Activated CD8-positive, alpha-beta memory T cell treated with anti-CD3 and anti-CD28 coated beads, Interleukin-2, amount 50 U/mL, for 48 hours (primary cell): ENCODE measurements at places on chromosomes 3 and 15.

GRCh38 chr15:35321926-35322325 lies 224.0 kb downstream of the DPH6 start:
- no peak for DNase-seq

- DNase-seq: no peak
Observed at GRCh38 chr3:139689708-139690228, 12.0 kb upstream of the NMNAT3 start.

DNA sequence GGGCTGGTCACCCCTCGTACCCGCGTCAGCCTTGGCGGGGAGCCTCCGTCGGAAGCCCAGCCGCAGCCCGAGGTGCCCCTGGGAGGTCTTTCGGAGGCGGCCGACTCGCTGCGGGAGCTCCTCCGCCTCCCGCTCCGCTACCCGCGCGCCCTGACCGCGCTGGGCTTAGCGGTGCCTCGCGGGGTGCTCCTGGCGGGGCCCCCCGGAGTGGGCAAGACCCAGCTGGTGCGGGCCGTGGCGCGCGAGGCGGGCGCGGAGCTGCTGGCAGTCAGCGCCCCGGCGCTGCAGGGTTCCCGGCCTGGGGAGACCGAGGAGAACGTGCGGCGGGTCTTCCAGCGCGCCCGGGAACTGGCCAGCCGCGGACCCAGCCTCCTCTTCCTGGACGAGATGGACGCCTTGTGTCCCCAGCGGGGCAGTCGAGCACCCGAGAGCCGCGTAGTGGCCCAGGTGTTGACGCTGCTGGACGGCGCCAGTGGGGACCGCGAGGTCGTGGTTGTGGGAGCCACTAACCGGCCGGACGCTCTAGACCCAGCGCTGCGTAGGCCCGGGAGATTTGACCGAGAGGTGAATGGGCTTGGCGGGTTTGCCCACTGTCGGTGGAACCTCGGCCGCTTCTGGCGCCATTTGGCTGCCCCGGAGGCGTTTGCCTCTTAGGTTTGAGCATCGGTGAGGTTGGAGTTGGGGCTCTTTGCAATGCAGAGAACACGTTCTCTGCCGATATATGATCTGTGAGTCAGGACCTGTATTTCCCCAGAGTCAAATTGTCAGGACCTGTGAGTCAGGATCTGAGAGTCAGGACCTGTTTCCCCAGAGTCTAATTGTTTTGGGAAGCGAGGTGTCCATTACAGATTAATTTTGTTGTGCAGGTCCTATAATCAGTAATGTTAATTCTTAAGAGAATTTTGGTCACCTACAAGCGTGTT lies 24.9 kb upstream of the GATM start:
- peak; percentile 75 for DNase-seq

GRCh38 chr15:30940359-30940758 lies 36.6 kb downstream of the FAN1 start:
- no peak for DNase-seq

- no peak for DNase-seq
Observed at GRCh38 chr15:58594898-58595297, 154.6 kb downstream of the ADAM10 start.

GRCh38 chr3:197308591-197308990 lies 10.2 kb upstream of the DLG1 start:
- DNase-seq: no peak

GRCh38 chr3:197830967-197831313 lies 39.9 kb downstream of the LRCH3 start:
- DNase-seq: no peak

DNA sequence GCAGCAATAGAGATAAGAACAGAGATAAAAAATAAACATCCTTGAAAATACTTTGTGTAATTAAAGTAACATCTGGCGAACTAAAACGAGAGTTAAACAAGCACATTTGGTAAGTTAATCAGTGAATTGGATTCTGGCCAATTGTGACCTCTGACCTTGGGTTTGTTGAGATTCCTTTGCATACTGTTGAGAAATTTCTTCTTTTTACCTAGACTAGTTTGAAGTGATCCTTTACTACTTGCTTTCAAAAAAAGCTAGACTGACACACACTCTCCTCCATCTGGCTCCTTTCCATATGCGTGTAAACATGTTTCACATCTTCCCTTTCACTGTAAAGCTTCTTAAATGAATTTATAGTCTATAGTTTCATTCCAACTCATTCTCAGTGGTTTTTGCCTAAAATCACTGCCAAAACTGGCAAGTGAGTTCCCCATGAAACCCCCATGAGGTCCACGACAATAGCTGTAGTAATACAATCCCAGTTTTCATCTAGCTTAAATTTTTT lies 17.3 kb upstream of the GBE1 start:
- no peak for DNase-seq

DNA sequence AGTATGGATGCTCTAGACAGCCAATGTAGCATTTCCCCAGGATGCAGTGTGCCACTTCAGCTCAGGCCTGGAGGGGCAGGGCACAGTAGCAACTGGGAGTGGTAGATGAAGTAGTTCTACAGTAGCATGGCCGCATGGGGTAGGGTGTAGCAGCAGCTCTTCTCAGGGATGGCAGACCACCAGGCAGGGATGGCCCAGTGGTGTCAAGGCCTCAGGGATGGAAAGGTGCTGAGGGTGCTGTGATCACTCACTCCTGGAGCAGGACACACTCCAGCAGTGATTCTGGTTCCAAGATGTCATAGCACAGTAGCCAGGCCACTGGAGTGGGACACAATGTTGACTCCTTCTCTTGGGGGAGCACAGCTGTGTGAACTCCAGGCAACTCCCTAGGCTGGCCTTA lies 210.9 kb upstream of the LYSMD4 start:
- peak; percentile 13 for DNase-seq

- DNase-seq: no peak
Observed at GRCh38 chr15:87633525-87633924, 623.0 kb downstream of the NTRK3 start.

DNA sequence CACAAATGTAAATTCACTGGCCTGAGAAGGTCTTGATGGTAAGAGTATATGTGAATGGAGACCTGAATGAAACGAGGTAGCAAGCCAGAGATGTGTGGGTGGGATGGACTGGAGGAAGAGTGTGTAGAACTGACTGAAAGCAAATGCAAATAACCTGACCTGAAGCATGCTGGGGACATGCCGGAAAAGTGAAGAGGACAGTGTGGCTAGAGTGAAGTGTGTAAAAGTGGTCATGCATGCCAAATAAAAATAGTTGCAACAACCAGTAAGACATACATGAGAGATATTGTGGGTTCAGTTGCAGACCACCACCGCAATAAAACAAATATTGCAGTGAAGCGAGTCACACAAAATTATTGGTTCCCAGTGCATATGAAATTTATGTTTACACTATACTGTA lies 82.3 kb downstream of the LPP start:
- DNase-seq: no peak

DNA sequence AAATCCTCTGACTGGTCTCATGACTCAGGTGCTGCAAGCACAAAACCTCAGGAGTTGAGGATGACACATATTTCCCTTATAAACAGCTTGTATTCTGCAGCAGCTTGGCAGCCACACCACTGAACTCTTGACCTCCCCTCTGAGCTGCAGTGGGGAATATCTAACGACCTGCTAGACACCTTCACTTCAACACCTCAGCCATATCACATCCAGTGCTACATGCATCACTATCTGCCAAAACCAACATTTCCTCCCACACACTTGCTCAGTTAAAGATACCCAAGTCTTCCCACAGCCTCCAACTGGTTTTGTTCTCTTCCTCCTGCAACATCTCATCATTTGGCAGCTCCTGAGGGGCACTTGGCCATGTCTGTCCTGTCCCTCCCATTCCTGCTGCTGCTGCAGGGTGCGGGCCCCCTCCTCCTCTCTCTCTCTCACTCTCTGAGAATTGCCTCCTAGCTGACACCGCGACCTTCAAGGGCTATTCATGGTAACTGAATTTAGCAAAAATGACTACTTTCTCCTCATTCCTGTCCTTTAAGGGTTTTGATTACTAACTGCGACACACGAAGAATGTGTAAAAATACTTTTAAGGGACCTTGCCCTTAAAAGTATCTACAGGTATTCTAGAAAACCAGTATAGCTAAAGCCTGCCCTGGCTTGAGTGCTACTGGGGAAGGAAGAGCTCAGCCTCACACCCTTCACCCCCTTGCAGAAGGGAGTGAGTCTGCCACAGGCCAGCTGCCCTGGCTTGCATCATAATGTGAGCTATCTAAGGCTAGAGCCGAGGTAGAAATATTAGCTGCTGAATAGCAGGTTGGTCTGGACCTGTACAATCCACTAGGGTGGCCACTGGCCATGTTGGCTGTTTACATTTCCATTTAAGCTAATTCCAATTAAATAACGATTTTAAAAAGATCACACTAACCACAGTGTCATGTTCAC lies 5.0 kb upstream of the CCR9 start:
- DNase-seq: no peak

GRCh38 chr3:152865668-152866245 lies 30.8 kb downstream of the P2RY1 start:
- no peak for DNase-seq

GRCh38 chr3:192917028-192917403 lies 640 bp downstream of the MB21D2 start:
- DNase-seq: peak; percentile 64

GRCh38 chr3:127206154-127206553 lies 13.2 kb downstream of the PRR23E start:
- DNase-seq: no peak

DNA sequence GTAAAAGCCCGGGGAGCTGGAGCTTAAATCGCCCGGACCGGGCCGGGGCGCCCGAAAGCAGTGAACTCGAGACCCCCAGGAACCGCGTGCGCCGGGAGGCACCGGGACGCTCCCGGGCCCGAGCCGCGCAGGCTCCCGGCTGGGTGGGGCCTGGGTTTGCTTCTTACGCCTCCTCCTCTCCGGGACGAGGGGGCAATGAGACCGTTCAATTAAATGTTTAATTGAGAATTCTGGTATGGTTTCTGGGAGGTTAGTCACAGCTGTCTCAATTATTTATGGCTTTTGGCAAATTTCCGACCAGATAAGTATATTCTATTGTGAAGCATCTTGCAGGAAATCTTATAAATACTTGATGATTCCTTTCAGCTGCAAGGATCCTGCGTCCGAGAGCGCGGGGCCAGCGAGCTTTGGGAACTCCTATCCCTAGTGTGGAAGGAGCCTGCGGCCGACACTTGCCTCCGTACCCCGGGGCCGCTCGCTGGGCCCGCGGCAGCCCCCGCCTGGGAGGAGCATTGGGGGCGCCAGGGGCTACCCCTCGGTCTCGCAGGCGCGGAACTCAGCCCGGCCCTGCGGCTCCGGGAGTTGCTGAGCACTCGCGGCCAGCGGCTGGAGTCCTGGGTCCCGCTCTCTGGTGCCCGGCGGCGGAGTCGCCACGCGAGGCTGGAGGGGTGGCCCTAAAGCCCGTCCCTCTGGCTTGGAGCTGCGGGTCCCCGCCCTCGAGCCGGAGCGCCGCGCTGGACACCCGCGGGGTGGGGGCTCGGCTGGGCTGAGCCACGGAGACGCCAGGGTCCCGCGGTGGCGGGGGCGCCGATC lies 10.3 kb downstream of the ISL2 start:
- DNase-seq: no peak

DNA sequence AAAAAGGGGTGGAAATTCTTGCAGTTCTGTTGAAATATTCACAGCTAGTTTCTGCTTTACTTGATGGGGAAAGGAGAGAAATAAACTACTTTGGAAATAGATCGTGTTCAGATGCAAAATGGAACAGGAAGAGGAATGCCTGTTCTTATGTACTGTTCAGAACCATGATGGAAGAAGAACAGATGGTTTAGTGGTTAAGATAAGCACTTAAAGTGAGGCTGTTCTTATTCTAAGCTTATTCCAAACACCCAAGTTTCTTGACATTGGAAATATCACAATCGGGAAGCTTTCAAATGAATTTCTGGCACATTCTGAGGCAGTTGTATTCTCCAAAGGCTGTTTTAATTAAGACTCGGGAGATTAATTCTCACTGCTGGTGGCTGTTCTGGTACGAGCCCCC lies 228.5 kb downstream of the LSAMP start:
- no peak for DNase-seq

DNA sequence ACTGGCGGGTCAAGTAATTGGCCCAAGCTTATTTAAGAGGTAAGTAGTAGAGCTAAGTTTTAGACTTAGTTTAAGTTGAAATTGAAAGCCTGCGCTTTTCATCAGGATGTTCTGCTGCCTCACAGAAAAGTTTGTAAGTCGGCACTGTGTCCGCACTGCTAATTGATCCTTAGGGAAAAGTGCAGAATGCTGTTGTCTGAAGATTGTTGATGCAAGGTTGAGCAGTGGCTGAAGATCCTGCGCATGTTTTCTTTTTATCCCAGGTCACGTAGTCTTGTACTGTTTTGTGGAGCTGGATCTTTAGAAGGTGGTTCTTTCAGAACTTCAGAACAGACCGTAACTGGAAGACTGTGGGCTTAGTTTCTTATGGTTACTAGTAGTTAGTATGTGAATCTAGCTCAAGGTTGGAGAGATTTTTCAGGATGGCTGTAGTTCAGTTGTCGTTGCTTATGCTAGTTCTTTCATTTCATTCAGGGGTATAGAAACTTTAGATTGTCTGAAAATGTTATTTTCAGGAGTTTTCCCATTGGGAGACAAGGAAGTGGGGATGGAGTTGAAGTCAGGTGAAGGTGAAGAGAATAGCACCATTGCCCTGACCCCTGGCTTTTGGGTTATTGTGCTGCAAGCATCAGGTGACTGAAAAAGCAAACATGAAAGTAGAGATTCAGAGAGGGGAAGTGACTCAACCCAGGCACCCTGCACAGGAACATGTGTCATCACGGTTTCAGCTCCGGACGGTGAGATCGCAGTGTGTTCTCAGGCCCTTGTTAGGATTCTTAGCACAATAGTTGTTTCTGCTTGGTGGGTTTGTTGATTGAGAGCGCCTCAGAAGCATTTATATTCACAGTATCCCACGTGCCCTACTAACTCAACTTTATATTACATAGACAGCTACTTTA lies 32.8 kb downstream of the AKAP13 start:
- peak; percentile 78 for DNase-seq

GRCh38 chr3:64163755-64164148 lies 61.5 kb downstream of the PRICKLE2 start:
- DNase-seq: no peak

DNA sequence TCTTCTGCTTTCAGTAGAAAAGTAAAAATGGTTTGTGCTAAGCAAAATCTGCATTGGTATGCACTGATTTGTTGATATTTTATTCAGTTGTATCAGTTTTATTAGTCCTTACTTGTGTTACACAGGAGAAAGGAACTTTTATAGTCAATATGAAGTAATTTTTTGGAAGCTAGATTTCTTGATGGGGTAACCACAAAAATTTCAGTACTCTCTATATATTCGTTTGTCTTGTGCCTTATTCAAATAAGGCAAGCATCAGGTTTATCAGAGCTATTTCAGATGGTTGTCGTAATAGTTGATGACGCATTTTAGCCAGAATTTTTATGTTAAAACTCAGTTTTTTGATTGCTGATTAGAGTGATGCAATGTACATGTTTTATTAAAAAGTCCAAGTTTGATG lies 50.7 kb upstream of the NIPA1 start:
- DNase-seq: no peak
